ENCODE measurements at places on chromosomes 12 and 14. TPM values are rescaled to one million over a fixed set of nuclear protein-coding genes. Genes with fewer than 3 reads are reported as not detected.

Gene LRRK2
- polyA plus RNA-seq, result 2.8 TPM

Gene SELPLG
- 5.6 TPM for polyA plus RNA-seq

Gene PTPRB
- 7.2 TPM for polyA plus RNA-seq

Gene KIF26A
- polyA plus RNA-seq, result 8.8 TPM

Gene LRRC10
- not detected for polyA plus RNA-seq

Gene MMP14
- 108 TPM for polyA plus RNA-seq

Gene CATSPERB
- polyA plus RNA-seq, result 0.81 TPM

Gene ACSM4
- polyA plus RNA-seq, result 0.04 TPM

DNA sequence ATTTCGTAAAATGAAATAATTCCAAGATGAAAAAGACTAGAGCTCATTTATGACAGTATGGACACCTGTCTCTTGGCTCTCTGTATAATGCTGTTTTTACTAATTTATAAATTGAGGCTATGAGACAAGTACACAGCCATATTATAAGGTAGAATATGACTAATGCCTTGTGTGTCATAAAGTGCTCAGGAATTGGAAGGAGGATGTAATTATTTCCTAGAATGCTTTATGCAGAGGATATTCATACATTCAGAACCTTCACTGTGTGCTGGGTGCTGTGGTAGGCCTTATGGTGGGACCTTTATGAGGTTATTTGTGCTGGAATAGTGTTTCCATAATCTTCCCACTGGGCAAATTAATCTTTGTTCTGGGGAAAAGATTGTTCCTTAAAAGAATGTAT, 13.3 kb downstream of the PCNX1 start:
- no peak for DNase-seq

GRCh38 chr12:835754-836518, 83.6 kb downstream of the WNK1 start:
- DNase-seq, result no peak

GRCh38 chr14:95504135-95505029, 12.1 kb downstream of the SYNE3 start:
- DNase-seq, result no peak

- DNase-seq, result peak; percentile 21
These were observed 45.2 kb upstream of the C14orf132 start for GRCh38 chr14:95993768-95994592.

- DNase-seq, result no peak
These were observed 234.3 kb downstream of the DACT1 start for GRCh38 chr14:58872061-58872460.

- no peak for DNase-seq
These were observed 14.0 kb upstream of the NDUFA12 start for GRCh38 chr12:95017482-95017881.

DNA sequence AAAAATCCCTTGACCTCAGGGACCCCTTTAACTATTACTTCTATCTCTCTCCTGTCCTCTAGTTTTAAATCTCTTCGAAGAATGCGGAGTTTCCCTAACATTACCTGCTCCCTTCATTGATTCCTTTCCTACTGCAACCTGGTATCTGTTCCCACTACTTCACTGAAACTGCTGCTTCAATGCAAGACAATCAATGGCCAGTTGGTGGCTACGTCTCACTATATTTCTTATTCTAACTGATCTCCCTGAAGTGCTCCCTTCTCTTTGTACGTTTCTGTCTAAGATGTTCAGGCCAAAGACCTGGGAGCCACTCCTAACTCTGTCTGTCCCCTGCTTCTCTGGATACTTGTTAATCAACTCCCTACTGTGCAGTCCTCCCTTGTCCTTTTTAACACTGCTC, 10.3 kb upstream of the KCNA1 start:
- DNase-seq, result no peak

GRCh38 chr14:65479386-65479785, 66.9 kb downstream of the FUT8 start:
- no peak for DNase-seq

DNA sequence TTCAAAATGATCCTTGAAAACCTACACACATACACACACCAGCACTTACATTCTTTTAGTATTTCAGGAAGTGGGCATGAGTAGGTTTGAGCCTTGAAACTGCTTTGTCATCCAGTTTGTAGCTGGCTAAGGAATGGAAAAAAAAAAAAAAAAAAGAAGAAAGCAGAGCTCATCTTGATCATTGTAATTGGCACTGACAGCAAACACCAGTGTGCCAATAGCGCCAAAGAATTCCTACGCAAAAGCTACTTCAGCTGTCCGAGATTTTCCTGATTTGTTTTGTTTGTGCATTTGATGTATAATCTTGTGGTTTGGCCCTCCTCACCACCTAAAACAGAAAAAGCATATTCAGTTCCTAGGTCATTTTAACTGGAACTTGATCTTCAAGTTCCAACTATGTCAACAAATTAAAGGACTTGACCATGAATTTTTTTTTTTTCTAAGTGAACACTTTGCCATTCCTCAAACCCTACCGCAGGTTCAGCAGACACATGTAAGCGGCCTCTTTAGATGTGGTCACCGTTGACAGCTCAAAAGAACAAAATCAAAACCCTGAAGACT, 57.3 kb downstream of the FLRT2 start:
- no peak for DNase-seq

- no peak for DNase-seq
These were observed 85.7 kb downstream of the GPATCH2L start for GRCh38 chr14:76237349-76237990.

DNA sequence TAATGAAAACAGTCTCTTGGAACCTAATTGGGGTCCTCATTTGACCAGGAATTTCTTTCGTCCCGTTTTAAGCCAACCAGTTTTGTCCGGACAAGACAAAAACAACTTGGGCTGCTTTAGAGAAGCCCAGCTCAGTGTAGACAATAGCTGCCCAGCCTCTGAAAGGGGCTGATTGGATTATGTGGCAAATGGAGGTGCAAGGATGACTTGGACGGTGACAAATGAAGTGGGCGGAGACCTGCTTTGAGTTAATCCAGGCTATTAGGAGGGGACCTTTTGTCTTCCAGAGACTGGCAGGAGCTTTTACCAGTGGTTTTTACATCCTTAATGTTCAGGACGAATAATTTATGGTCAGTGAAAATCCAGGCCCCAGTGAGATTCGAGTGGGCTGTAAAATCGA, 4.8 kb downstream of the MEG3 start:
- DNase-seq, result no peak

- DNase-seq, result no peak
These were observed 576 bp downstream of the SYNE3 start for GRCh38 chr14:95515596-95516552.

DNA sequence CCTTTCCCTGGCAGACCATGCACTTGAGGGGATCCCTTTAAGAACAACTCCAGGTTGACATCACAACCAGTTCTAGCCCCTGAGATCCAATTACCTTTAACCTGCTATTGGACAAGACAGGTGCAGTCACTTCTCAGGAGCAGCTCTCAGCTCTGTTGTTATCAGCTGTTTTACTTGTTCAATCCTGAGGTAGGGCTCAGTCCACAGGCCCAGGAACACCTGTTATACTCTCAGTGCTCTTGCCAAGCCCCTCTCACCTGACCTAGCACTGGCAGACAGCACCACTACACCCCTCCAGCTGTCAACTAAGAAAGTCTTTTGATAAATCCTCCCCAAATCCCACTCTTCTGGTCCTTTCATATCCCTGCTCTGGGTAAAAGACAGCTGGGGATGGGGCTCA, 163.9 kb upstream of the TMTC2 start:
- no peak for DNase-seq

GRCh38 chr12:131091976-131092691, 138.4 kb downstream of the ADGRD1 start:
- no peak for DNase-seq

DNA sequence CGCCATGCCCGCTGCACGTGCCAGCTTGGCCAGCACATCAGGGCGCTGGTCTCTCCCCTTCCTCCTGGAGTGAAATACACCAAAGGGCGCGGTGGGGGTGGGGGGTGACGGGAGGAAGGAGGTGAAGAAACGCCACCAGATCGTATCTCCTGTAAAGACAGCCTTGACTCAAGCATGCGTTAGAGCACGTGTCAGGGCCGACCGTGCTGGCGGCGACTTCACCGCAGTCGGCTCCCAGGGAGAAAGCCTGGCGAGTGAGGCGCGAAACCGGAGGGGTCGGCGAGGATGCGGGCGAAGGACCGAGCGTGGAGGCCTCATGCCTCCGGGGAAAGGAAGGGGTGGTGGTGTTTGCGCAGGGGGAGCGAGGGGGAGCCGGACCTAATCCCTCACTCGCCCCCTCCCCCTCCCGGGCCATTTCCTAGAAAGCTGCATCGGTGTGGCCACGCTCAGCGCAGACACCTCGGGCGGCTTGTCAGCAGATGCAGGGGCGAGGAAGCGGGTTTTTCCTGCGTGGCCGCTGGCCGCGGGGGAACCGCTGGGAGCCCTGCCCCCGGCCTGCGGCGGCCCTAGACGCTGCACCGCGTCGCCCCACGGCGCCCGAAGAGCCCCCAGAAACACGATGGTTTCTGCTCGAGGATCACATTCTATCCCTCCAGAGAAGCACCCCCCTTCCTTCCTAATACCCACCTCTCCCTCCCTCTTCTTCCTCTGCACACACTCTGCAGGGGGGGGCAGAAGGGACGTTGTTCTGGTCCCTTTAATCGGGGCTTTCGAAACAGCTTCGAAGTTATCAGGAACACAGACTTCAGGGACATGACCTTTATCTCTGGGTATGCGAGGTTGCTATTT, 914 bp upstream of the CCND2 start:
- DNase-seq, result no peak

GRCh38 chr12:117126335-117126734, 27.1 kb upstream of the TESC start:
- DNase-seq, result no peak

DNA sequence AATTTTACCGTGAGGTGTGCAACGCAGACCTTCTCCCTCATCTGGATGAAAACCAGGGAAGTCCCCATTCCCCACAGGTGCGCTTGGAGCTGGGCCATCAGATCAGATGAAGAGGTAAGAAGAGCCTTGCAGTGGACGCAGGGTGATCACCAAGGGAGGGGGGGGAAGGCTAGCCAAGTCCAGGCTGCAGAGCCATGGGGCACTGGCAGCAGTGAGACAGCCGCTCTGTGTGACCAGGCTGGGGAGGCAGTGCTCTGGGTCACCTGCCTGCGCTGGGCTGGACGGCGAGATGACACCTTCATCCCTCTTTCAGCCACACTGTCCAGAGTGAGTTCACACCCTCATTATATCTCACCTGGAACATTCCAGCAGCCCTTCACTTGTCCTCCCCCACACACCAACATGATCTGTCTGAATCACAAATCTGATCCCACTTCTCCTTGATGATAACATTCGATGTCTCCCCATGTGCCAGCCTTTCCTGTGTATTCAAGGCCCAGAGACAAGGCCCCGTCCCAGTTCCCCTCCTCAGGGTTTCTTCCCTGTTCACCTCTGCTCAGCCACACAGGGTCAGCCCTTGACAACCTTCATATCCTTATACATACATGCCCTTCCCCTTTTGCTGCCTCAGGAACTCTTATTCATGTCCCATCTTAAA, 65.9 kb upstream of the VASH1 start:
- DNase-seq, result no peak

GRCh38 chr12:68850390-68850789, 42.4 kb downstream of the MDM2 start:
- no peak for DNase-seq

- no peak for DNase-seq
These were observed 102.0 kb downstream of the KCNMB4 start for GRCh38 chr12:70467918-70468733.
